ENCODE measurements at places on chromosomes 13 and 19. TPM values are rescaled to one million over a fixed set of nuclear protein-coding genes. Genes with fewer than 3 reads are reported as not detected.

ZNF586 gene
- 5.8 TPM for polyA plus RNA-seq

ANGPTL4 gene
- polyA plus RNA-seq, result 39.9 TPM

COX6B1 gene
- polyA plus RNA-seq, result 448 TPM

DNA sequence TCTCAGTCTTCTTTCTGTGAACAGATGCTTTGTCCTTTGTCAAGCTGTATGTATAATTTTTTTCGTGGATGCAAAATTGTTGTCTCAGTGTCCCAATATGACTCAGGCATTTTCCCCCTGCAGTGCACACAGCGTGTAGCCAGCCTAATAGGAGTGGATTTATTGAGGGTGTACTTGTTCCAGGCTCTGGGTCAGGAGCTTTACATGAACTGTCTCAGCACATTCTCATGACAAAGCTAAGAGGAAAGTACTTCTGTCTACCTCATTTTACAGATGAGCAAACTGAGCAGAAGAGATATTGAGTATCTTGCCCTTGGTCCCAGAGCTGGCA lies 50.8 kb downstream of the STK24 start:
- no peak for DNase-seq

- no peak for DNase-seq
Observed at GRCh38 chr13:25095851-25096453, at the start of gene PABPC3. Gene PABPC3 (plus strand): TSS chr13:25096136. CDS start chr13:25096199, 63 bp downstream.

GRCh38 chr13:74017301-74018061 lies 116.7 kb downstream of the KLF12 start:
- DNase-seq, result no peak

- DNase-seq, result no peak
Observed at GRCh38 chr13:105878119-105878700, 657.3 kb downstream of the EFNB2 start.

- DNase-seq, result peak; percentile 14
Observed at GRCh38 chr13:49112782-49113525, 107.2 kb upstream of the MLNR start.

DNA sequence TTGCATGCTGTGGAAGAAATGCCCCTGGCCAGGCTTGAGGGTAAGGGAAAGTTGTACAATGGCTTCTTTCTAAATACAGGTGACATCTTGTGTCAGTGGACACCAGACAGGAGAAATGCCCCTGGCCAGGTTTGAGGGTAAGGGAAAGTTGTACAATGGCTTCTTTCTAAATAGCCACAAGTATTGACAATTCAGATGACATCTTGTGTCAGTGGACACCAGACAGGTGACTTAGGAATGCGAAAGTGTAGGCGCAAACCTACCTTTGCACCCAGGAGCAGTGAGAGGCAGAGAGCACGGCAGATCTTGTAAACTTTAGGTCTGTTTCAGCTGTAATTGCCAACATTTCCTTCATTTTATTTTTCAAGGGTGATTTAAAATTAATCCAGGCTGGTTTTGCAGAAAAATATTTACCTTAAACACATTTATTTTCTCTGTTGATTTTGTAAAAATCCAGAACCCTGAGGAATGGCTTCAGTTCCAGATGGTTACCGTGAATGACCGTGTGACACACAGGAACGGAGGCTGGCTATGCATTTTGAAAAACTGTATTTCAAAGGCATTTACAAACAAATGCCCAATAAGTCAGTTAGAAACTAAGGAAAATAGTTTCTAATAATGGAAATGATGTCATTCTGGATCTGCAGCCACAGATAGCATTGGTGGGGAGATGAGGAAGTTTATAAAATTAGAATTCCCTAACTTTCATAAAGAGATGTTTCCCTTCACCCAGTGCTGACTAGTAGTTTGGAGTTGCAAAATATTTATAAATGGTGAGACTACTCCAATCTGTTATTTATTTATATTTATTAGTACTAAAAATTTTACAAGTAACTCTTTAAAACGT lies 34.9 kb downstream of the TNFSF13B start:
- no peak for DNase-seq
